Stimulated activated CD8-positive, alpha-beta memory T cell treated with anti-CD3 and anti-CD28 coated beads, Interleukin-4, amount 100 ng/mL, for 24 hours (primary cell): ENCODE measurements at places on chromosomes 4 and X.
A peak's percentile ranks its signal among the peaks of the same experiment; 100 is the strongest.

DNA sequence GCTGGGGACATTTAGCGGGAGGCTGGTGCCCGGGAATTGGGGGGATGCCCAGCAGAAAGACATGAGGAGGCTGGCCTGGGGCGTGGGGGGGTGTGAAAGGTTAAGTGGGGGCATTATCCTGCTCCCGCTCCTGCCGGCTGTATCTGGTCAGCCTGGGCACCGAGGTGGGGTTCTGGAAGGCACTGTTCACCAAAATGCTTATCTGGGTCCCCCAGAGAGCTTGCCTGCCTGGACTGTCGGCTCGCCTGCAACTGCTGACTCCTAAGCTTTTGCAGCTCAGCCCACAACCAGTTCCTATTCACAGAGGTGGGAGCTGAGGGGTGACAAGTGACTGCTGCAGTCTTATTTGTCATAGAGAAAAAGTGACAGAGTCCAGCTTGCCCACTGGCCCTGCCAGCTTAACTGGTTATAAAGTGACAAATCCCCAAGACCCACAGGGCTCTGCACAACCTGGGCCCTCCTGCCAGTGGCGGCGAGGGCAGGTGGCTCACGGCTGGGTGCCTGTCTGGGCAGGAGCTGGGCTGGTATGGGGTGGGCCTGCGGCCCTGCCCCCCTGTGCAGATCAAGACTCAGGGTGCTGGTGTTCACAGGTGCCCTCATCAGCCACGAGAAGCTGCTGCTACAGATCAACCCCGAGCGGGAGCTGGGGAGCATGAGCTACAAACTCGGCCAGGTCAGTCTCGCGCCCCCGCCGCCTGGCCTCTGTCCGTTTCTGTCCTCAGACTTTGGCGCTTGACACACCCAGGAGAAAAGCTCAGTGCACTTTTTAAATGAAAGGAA lies 23.7 kb upstream of the MSANTD1 start:
- DNase-seq: no peak

GRCh38 chr4:57475424-57475823 lies 365.2 kb upstream of the IGFBP7 start:
- DNase-seq: no peak

- no peak for DNase-seq
Measured at GRCh38 chrX:9420275-9421265, 44.3 kb upstream of the TBL1X start.

DNA sequence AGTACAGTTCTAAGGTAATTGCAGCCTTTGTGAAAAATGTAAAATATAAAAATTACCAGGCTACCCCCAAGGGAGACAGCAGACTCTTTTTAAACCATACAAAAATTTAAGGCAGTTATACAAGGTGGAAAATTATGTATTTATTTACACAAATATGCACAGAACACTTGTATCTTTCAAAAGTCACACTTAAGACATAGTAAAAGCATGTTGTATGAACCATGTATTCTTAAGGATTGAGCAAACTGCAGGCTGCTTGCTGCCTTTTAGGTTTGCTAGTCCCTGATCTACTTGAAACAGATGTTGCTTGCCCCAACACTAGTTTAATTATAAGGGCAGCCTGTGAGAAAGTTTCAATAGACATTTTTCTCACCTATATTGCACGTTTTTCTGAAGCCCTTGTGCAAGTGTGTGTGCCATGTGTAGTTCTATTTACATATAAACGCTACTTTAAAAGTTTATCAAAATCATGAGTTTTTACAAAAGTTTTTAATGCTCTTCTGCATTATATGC lies 72.8 kb downstream of the PRSS12 start:
- no peak for DNase-seq

DNA sequence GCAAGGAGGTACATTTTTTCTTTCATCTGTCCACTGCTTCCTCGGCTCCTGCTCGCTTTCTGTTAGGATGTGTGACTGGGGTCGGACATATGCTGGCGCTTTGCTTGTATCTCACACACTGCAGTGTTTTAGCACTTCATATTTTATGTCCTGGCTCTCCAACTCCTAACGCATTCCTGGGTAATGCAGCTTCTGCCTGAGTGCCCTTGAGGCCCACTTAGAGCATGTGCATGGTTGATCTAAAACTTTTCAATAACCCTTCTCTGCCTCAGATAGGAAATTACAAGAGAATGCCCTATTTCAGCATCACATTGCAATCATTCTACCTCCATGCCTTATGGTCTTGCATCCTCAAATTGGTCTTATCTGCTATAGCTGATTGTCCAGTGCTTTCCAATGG lies 65.3 kb downstream of the NEIL3 start:
- no peak for DNase-seq

DNA sequence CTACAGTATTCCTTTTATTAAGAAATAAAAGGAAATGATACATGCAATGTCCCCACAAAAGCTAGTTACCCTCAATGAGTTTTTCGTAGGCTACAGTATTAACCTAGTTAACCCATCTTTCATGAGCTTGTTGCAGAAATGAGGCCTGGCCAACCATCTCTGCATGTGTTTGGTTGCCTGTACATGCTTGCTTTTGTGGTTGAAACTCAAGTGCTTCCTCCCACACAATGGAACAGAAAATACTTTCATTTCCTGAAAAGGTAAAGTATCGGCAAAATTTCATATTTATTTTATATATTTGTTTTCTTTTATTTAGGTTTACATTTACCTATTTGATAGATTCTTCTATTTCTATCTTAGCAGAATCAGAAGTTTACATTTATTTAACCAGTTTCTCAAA lies 214.6 kb upstream of the FAM241A start:
- no peak for DNase-seq

DNA sequence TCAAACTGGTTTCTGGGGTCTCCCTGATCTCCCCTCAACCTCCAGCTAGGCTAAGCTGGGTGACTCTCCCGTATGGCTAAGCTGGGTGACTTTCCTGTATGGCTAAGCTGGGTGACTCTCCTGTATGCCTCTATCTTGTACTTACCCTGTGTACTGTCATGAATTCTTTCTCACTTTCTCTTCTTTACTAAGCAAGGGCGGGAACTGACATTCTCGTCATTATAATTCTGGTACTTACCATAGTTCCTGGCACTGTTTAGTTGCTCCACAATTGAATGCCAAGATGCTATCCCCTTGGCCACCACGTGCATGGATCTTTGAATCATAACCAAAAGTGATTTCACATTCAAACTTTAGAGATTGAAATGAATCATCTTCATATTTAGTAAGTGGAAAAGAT lies 8.8 kb downstream of the INTU start:
- DNase-seq: no peak

- no peak for DNase-seq
Measured at GRCh38 chr4:89619206-89619962, 217.6 kb downstream of the SNCA start.

DNA sequence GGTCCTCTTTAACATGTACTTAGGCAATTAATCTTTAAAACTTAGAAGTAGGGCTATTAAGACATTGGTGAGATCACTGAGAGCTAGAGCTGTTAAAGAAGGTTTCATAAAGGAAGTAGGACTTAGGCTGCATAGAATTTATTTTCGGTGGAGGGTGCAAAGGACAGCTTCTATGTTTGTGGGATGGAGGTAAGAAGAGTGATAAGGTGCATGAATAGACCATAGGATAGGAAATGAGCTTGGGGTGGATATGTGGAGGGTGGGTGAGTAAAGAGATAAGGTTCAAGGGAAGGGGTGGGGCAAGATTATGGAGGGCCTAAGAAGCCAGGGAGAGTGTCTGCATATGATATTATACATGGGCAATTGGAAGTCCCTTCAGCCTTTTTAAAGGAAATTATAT lies 15.9 kb downstream of the RTL9 start:
- DNase-seq: no peak

GRCh38 chrX:10233173-10233572 lies 76.4 kb downstream of the CLCN4 start:
- no peak for DNase-seq

- no peak for DNase-seq
Measured at GRCh38 chrX:131894995-131895394, 128.1 kb upstream of the STK26 start.

DNA sequence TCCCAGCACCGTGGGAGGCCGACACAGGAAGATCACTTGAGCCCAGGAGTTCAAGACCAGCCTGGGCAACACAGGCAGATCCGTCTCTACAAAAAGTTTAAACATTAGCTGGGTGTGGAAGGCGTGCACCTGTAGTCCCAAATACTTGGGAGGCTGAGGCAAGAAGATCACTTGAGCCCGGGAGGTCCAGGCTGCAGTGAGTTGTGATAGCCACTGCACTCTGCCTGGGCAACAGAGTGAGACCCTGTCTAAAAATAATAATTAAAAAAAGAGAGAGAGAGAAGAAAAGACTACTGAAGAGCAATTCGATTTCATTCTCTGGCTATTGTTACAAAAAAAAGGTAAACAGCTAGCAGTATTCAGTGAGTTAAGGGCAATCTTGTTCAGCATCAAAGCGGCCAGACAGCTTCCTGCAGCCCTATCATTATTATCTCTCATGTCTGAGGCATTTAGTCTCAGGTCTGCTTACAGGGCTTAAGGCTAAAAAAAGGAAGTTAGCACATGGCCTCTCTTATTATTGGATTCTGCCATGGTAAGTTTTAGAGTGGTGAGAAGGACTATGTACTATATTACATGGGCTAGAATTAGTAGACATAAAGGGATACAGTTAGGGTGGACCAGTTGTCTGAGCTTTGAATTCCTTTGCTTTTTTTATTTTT lies 37.9 kb downstream of the ARHGEF6 start:
- DNase-seq: no peak

- DNase-seq: no peak
Measured at GRCh38 chr4:66571145-66571695, 900.9 kb upstream of the EPHA5 start.

GRCh38 chr4:85520765-85521749 lies 46.1 kb downstream of the ARHGAP24 start:
- no peak for DNase-seq

- DNase-seq: no peak
Measured at GRCh38 chr4:4854649-4855295, 4.7 kb upstream of the MSX1 start.

DNA sequence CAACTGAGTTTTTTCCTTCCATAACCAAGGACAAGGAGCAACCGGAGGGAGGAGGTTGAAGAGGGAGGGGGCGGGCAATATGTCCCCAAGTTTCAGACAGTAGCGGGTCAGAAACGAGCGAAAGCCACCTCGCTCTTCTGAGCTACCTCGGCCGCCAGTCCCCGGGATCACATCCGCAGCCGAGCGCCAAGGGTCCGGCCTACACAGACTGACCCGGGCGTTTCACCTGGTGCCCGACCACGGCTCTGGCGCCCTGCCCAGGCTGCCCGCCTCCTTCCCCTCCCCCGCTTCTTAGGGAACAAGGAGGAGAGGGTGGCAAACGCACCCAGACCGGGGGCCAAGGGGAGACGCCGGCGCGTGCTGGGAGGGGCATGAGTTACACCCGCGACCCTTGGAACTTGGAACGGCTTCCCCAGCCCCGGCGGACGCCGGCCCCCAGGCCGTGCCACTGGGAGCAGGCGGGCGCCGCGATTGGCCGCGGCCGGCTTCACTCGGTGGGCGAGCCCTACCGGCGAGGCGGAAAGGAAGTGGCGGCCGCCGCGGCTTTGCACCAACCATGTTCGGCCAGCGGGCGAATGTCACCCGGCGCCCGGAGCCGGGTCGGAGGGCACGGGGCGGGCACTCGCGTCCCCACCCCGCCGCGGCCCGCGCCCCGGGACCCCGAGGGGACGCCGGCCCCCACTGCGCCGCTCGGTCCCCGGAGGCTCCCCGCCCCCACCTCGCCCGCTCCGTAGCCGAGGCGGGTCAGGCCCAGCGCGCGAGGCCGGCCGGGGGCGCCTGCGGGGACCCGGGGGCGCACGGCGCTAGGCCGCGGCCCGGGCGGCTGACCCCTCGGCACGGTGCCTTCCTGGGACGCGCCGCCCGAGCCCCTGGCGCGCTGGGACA lies 1.5 kb downstream of the IRF2 start:
- peak; percentile 42 for DNase-seq

DNA sequence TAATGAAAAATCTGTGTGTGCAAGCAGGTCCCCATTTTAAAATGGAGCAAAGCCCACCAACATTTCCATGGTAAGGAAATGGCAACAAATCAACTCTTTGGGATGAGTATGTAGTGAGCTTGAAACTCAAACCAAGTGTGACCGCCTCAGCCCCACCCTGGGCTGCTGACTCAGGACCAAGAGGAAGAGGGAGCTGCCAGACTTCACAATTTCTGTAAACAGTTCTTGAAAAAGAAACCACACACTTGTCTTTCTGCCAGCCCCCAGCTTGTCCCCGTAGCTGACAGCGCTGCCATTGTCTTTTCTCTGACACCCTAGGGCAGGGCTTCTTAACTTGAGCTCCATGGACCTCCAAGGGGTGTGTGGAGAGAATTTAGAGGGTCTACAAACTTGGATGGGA lies 10.3 kb downstream of the RTL5 start:
- no peak for DNase-seq

- DNase-seq: no peak
Measured at GRCh38 chr4:144645102-144645630, 790 bp upstream of the HHIP start.

GRCh38 chr4:156829201-156829873 lies 142.3 kb downstream of the PDGFC start:
- no peak for DNase-seq

- DNase-seq: no peak
Measured at GRCh38 chr4:170088716-170089115, 1.0 kb downstream of the AADAT start.

DNA sequence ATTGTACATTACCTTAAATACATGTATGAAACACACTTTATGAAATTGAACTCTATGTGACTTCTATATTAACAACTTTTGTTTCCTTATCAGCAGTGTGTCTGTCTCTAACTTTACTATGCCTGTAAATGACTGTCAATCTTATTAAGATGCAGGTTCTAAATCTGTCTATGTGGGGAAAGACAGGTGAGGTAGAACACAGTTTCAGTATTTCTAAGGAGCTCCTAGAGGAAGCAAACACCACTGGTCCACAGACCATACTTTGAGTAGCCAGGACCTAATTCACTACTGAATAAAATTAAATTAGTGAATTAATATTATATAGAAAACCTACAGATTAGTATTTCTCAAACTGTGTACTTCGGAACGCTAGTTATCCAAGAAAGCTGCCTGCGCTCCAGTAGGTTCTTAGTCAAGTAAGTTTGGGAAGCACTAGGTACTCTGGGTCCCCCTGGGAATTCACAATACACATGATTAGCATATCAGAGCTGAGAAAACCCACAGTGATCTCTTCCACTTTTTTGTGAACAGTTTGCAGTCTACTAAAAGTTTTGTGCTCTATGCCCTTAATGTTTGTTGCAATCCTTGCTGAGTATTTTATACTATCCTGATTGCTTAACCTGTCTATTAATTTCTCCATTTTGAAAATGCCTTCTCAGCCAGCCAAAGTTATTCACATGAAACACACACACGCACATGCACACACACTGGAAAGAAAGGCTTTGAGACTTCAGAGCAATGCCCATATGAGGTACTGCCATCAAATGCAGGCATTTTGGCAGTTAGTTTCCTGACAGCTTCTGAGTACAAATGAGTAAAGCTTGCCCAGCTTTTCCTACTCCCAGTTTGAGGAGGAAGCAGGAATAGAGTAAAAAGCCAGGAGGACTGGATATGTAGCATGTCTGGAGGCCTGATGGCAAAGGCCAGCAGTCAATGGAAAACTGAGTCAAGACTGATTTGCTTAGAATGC lies 133.6 kb upstream of the CPEB2 start:
- DNase-seq: no peak

GRCh38 chrX:149248073-149248625 lies 257.0 kb downstream of the IDS start:
- no peak for DNase-seq
